A549 treated with RU486 at 1 μM for 4 hours (cell line): ENCODE measurements at places on chromosomes 1 and 21. TPM values are rescaled to one million over a fixed set of nuclear protein-coding genes. Genes with fewer than 3 reads are reported as not detected.

Gene ABCG1
- 2.1 to 2.6 TPM (median 2.4 TPM) in 5 replicates for total RNA-seq

Gene PTPN22
- 0.07 TPM in 1 of 5 replicates, not detected in the others for total RNA-seq

Gene TMEM61
- 0.35 to 0.42 TPM (median 0.38 TPM) in 4 of 5 replicates, not detected in the other for total RNA-seq

Gene HAO2
- total RNA-seq: not detected in 5 replicates

Gene HSPA6
- total RNA-seq: 1.3 to 8.1 TPM (median 2.0 TPM) in 5 replicates

Gene MAP1LC3C
- total RNA-seq: 0.21 to 0.23 TPM (median 0.22 TPM) in 3 of 5 replicates, not detected in the others

Gene TAS1R1
- total RNA-seq: not detected in 5 replicates

Gene ANGPTL3
- total RNA-seq: 0.06 TPM in 1 of 5 replicates, not detected in the others

Gene FOXO6
- 0.31 to 0.94 TPM (median 0.87 TPM) in 5 replicates for total RNA-seq
